ENCODE measurements at places on chromosomes 5 and 9. TPM values are rescaled to one million over a fixed set of nuclear protein-coding genes. Genes with fewer than 3 reads are reported as not detected.

Gene CYSRT1
- 0.89 TPM for total RNA-seq

Gene LAMC3
- 0.06 TPM for total RNA-seq

GRCh38 chr5:176750144-176750543, 60.2 kb upstream of the UNC5A start:
- H3K4me1 ChIP-seq: peaks cover 9% of the 10 kb centered on the region
- H3K27me3 ChIP-seq: peaks cover 62% of the 10 kb centered on the region
- no peak overlapping the region for H3K4me3 ChIP-seq
- H3K36me3 ChIP-seq: no peaks in the 10 kb centered on the region
- H3K27ac ChIP-seq: no peak overlapping the region
- DNase-seq: peak; percentile 32

GRCh38 chr5:69024241-69024651, 69.6 kb upstream of the SLC30A5 start:
- H3K4me3 ChIP-seq: no peak overlapping the region
- H3K36me3 ChIP-seq: no peaks in the 10 kb centered on the region
- DNase-seq: peak; percentile 46
- H3K27ac ChIP-seq: no peak overlapping the region

GRCh38 chr5:116564312-116564711, 10.3 kb downstream of the SEMA6A start:
- no peaks in the 10 kb centered on the region for H3K4me1 ChIP-seq
- H3K36me3 ChIP-seq: no peaks in the 10 kb centered on the region
- no peak overlapping the region for H3K27ac ChIP-seq
- no peak for DNase-seq

GRCh38 chr5:14407746-14408175, 173.8 kb upstream of the OTULINL start:
- no peak for DNase-seq
- peaks cover 10% of the 10 kb centered on the region for H3K27me3 ChIP-seq
- no peak overlapping the region for H3K4me3 ChIP-seq
- peaks cover 4% of the 10 kb centered on the region for H3K36me3 ChIP-seq
- no peak overlapping the region for H3K27ac ChIP-seq

DNA sequence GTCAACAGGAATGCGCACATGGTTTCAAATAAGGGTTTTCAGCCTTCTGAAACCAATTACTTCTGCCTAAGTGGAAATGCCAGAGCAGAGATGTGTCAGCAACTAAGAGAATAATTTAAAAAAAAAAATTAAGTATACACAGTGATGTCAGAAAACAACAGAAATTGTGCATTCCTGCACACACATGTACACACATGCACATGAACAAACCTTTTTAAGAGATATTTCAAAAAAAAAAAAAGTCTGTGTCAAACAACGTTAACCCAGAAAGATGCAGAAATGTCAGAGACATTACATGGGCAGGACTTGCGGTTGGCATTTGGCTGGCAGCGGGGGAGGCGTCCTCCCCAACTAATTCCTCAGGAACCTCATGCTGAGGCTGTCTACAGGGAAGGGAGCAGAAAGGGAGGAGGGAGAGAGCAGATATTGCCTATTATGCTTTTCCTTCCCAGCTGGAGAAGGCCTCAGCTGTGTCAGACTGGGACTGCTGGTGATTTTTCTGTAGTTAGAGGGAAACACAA, 536.9 kb upstream of the WWC1 start:
- H3K27ac ChIP-seq: no peak overlapping the region
- H3K4me3 ChIP-seq: no peak overlapping the region
- H3K27me3 ChIP-seq: no peaks in the 10 kb centered on the region
- H3K4me1 ChIP-seq: no peaks in the 10 kb centered on the region
- H3K36me3 ChIP-seq: no peaks in the 10 kb centered on the region

DNA sequence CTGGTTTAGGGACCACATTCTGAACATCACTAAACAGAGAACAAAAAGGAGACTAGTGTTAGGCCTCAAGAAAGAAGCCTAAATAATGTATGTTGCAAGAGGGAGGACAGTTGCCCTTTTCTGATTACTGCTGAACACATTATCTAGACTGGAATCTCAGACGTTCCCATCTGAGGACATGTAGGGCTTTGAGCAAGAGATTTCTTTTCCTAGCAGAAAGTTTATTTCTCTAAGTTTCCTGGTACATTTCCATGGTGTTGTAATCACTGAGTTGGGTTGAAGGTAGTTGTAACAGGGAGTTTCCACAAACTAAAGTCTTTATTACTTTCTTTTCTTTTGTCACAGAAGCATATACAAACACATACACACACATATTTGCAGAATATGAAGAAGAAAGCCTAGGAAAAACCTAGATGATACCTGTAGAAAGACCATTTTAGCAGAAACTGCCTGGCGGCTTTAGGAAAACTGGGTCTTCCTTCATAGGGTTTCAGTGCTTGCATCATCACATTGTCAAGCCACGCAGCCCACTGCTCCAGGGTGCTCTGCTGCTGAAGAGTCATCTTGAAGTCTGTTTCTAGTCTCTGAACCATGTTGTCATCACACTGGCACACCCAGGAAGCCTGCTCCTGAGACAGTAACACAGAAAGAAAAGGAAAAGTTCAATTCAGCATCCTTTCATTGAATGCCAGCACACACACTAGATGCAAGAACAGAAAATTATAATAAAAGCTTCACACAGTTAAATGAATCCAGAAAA, 269.1 kb downstream of the RFX3 start:
- H3K27ac ChIP-seq: no peak overlapping the region
- no peaks in the 10 kb centered on the region for H3K27me3 ChIP-seq
- peaks cover 17% of the 10 kb centered on the region for H3K36me3 ChIP-seq

DNA sequence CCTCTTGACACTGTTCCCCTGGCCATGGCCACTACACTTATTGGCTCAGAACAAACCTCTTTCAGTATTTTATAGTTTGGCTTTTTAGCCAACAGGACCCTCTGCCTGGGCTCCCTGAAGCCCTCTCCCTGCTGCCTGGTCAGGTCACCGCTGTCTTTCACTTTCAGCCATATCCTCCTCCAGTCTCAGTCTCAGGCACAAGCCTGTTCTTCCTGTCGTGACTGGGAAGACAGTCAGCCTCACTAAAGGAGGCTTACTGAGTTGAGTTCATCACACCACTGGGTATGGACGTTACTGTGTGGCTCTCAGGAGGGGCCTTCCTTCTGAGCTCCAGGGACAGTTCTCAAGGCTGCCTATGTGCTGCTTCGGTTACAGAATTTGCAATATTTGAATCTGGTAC, 2.0 kb downstream of the QSOX2 start:
- DNase-seq: peak; percentile 49
- peak overlapping the region; percentile 85 for H3K4me3 ChIP-seq
- peaks cover 27% of the 10 kb centered on the region for H3K4me1 ChIP-seq
- H3K36me3 ChIP-seq: no peaks in the 10 kb centered on the region
